ENCODE measurements at places on chromosomes 7 and 10.

DNA sequence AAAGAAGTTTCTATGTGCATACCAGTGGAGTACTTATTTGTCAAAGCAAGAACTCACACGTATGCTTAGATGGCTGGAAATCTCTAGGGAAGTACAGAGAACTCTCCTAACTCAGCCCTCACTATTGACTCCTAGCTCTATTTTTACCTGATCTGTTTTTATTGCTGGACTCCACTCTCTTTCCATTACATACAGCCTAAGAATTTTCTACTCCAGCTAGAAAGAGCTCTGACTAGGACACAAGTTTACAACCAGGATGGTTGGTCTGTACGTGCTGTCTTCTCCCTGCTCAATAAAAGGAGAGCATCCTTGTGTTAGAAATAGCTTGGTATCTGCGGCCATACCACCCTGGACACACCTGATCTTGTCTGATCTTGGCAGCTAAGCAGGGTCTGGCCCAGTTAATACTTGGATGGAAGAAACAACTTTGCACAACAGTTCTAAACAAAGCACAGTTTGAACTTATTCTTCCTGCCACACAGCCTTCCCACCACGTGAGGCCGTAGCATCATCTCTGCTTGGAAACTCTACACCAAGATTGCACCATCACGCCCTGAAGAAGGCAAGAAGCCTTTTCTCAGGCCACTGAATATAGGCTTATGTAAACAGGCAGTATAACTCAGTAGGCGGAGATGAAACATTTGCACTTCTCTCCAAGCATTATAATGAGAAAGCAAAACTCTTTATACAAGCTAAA lies 50.7 kb downstream of the KCNMA1 start:
- no peak for DNase-seq

- no peak for DNase-seq
These were observed 9.0 kb downstream of the SKIDA1 start for GRCh38 chr10:21516242-21517131.

DNA sequence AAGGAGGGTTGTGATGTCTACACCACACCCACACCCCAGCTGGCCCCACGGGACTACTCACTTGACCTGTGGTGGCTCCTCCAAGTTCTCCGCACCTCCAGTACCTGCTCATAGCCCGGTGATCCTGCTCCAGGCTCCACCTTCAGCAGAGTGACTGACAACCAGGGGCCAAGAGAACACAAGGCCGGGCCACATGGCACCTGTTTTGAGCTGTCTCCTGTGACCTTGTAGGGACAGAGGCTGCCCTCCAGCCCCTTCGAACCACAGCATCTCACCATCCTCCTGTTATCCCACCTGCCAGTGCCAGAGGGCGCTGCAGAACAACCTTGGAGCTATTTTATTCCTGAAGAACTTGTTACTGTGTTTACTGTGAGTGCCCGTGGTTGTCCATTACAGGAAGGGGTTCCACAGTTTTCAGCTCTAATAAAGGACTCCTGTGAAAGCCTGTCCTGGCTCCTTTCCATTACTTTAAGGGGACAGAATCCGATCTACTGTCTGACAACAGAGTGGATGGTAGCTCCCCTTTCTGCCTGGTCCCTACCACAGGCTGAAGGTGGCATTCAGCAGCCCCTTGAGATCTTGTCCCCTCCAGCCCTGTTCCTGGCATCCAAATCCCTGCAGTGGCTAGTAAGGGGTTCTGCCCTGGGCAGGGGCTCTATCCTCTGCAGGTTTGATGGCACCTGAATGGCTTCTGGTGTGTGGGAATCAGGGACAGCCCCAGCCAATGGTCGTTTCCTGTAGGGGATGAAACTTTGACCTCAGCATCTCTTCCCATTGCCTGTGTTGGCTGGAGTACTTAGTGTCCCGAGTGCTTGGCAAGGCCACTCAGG lies 50.8 kb downstream of the C10orf120 start:
- no peak for DNase-seq

GRCh38 chr7:25926451-25926850 lies 225.5 kb upstream of the NFE2L3 start:
- DNase-seq, result no peak

DNA sequence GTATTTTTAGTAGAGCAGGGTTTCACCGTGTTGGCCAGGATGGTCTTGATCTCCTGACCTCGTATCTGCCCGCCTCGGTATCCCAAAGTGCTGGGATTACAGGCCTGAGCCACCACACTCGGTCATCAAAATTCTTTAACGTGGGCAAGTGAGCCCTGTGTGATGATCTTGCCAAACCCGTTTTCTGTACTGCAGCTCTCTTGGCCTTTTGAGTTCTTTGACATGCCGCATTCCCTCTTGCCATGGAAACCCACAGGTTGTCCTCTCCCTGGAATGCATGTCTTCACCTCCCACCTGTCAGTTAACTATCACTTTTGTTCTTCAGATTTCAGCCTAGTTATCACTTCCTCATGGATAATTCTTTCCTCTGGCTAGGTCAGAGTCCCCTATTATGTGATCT lies 5.0 kb downstream of the NUP205 start:
- DNase-seq, result no peak
